ENCODE measurements at places on chromosomes 1 and 21. TPM values are rescaled to one million over a fixed set of nuclear protein-coding genes. Genes with fewer than 3 reads are reported as not detected.

DNA sequence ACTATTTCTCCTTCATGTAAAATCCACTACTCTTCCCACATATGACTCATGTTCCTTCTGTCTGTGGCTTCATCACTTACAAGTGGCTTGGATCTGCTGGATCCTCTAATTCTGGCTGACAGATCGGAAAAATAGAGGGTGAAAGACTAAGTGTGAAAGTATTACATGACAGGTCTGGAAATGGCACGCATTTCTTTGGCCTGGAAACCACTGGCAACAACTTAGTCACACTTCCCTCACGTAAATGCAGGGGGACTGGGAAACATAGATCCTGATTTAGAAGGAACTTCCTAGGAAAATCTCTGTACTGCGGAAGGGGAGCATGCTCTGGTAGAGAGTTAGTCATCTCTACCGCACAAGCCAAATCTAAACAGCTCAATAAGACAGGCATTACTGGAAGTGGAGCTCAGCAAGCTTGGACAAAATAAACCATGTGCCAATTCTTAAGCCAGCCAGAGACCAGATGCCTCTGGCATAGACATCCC, 305.4 kb upstream of the PTBP2 start:
- no peak for DNase-seq
- H3K4me1 ChIP-seq, result no peaks in the 10 kb centered on the region
- no peaks in the 10 kb centered on the region for H3K36me3 ChIP-seq
- no peak overlapping the region for H3K4me3 ChIP-seq

DNA sequence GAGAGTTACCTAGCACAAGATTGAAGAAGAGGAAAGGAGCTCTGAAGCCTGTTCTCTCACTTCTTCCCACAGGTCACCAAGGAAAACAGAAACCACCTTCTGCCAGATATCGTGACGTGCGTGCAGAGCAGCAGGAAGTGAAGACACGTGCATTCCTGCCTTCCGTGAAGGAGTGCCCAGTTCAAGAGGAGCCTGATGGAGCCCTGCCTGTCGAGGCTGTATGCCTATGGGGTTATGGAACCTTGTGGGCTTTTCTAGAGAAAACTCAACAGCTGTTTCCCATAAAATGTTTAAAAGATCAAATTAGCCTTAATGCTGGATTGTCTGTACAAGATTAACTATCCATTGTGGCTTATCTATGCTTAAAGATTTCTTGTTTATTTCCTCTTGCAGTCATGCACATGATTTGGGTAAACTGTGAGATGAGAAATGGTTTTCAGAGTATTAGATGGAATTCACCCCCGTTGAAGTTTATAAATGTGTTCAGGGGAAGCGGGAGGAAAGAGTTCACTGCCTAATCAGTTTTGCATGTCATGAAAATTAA, 27.8 kb downstream of the NTPCR start:
- peaks cover 20% of the 10 kb centered on the region for H3K36me3 ChIP-seq
- peaks cover 4% of the 10 kb centered on the region for H3K4me1 ChIP-seq
- no peak overlapping the region for H3K27ac ChIP-seq
- H3K4me3 ChIP-seq, result no peak overlapping the region

DNA sequence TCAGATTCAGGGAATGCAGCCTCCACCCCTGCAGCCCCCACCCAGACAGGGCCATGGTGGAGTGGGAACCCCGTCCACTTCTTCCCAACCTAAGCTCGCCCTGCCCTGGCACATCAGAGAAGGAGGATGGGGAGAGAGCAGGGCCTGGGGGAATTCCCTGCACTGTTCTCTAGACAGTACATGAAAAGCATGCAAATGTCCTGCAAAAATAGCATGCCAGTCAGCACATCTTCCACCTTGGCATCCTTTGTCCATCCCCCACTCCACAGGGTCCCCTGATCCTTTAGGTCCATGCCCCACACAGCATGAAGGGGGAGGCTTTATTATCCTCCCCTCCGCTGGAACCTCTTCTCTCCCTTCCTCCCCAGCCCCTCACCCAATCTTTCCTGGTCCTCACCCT, 35.0 kb upstream of the RD3 start:
- no peak overlapping the region for H3K27ac ChIP-seq
- H3K4me3 ChIP-seq, result no peak overlapping the region
- peaks cover 20% of the 10 kb centered on the region for H3K4me1 ChIP-seq
- DNase-seq, result no peak
- H3K27me3 ChIP-seq, result no peaks in the 10 kb centered on the region

GRCh38 chr1:98048244-98048643, 127.4 kb upstream of the DPYD start:
- H3K27ac ChIP-seq, result no peak overlapping the region
- no peaks in the 10 kb centered on the region for H3K36me3 ChIP-seq
- H3K4me3 ChIP-seq, result no peak overlapping the region
- DNase-seq, result peak; percentile 50
- H3K4me1 ChIP-seq, result peaks cover 24% of the 10 kb centered on the region
- H3K27me3 ChIP-seq, result peaks cover 53% of the 10 kb centered on the region

The SLAMF9 gene
- not detected for total RNA-seq

The RYR2 gene
- not detected for total RNA-seq

DNA sequence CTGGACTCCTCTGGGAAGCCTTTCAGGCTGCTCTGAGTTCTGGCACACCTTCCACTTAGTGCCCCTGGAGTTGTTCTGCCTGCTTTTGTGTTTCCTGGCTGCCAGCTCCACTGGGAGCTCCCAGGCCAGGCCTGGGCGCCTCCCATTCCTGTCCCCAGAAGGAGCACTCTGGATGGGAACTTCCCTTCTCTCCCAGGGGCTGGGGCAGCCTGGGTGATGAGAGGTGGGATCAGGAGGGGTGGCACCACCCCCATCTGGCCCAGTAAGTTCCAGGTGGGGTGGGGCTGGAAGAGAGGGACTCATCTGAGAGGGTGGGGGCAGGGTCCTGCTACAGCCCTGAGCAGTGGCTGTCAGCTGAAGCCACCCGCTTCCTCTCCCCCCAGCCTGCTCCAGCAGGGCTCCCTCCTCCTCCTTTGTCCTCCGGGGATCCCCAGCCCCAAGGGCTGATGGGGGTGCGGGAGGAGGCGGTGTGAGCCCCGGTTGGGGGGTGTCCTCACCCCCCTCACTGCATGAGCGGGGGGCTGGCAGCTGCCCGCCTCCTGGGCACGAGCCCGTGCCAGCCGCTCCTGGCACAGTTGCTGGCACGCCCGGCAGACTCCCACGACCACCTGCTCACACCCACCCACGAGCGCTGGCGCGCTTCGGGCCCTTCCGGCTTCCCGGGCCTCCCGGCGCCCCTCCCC, 4.7 kb downstream of the FOXO6 start:
- peaks cover 27% of the 10 kb centered on the region for H3K4me1 ChIP-seq
- H3K27ac ChIP-seq, result no peak overlapping the region
- no peaks in the 10 kb centered on the region for H3K36me3 ChIP-seq
- H3K27me3 ChIP-seq, result no peaks in the 10 kb centered on the region
- DNase-seq, result peak; percentile 63
- H3K4me3 ChIP-seq, result peak overlapping the region; percentile 41

The NEK2 gene
- 0.32 TPM for total RNA-seq

DNA sequence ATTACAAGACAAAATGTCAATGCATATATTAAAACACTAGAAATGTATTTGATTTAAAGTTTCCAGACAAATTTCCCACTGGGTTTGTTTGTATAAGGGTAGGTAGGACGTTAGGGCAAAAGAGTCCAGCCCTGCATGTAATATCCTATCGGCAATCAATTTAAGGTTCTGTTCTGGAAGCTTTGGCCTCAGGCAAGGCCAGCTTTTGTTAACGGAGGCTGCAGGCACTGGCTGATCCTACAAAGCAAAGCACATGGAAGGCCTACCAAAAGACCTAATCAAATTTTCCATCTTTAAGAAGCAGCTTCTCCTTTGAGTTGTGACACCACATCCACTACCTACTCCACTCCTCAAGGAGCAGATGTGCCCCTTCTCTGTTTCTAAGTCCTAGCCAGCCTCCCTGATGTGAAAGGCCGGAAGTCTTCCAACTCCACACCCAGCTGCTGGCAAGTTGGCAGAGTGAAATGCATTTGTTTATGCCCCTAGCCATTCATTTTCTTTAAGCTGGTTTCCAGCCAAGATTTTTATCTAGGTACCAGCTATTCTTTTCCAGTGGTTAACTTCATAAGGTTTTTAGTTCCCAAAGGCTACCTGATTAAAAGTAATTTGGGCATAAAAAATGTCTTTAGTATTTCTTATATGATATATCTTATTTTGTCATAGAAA, 452.6 kb downstream of the PTBP2 start:
- no peaks in the 10 kb centered on the region for H3K27me3 ChIP-seq
- no peaks in the 10 kb centered on the region for H3K36me3 ChIP-seq
- H3K4me3 ChIP-seq, result no peak overlapping the region
- H3K27ac ChIP-seq, result no peak overlapping the region

The OSCP1 gene
- total RNA-seq, result 0.94 TPM

- H3K4me3 ChIP-seq, result no peak overlapping the region
- no peaks in the 10 kb centered on the region for H3K36me3 ChIP-seq
- H3K27ac ChIP-seq, result no peak overlapping the region
- DNase-seq, result no peak
- H3K27me3 ChIP-seq, result no peaks in the 10 kb centered on the region
Observed at GRCh38 chr1:245986404-245987218, 520.5 kb downstream of the SMYD3 start.

The KLHDC7A gene
- not detected for total RNA-seq

DNA sequence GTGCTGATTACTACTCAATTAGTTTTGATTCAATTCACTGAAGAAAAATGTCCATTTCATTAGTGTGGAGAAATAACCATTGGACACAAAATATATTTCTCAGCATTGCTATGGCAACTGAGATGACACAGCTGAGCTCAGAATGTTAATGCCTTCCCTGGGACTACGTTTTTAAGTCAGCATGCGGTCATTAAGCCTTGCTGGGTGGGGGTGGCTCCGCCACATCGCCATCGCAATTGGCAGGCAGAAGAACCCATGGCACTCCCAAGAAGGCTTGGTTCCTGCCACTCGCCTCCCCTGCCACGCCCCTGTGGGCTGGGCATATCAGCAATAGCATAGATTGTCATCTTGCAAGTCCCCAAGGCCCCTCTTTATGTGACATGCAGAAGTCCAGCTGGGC, 256.7 kb upstream of the CAMK1G start:
- no peaks in the 10 kb centered on the region for H3K36me3 ChIP-seq
- H3K4me1 ChIP-seq, result no peaks in the 10 kb centered on the region
- DNase-seq, result no peak
- no peak overlapping the region for H3K4me3 ChIP-seq

The SFPQ gene
- total RNA-seq, result 412 TPM

The LRP8 gene
- total RNA-seq, result 9.7 TPM

The SH2D1B gene
- total RNA-seq, result 0.15 TPM

- peak; percentile 35 for DNase-seq
- no peak overlapping the region for H3K4me3 ChIP-seq
- no peaks in the 10 kb centered on the region for H3K27me3 ChIP-seq
Observed at GRCh38 chr1:182629499-182630096, 25.4 kb upstream of the RGS16 start.

The E2F2 gene
- 1.2 TPM for total RNA-seq

GRCh38 chr1:208300084-208300770, 56.0 kb upstream of the PLXNA2 start:
- no peak for DNase-seq
- H3K27me3 ChIP-seq, result peaks cover 2% of the 10 kb centered on the region
- no peaks in the 10 kb centered on the region for H3K36me3 ChIP-seq
- no peaks in the 10 kb centered on the region for H3K4me1 ChIP-seq
- no peak overlapping the region for H3K4me3 ChIP-seq
- H3K27ac ChIP-seq, result no peak overlapping the region

DNA sequence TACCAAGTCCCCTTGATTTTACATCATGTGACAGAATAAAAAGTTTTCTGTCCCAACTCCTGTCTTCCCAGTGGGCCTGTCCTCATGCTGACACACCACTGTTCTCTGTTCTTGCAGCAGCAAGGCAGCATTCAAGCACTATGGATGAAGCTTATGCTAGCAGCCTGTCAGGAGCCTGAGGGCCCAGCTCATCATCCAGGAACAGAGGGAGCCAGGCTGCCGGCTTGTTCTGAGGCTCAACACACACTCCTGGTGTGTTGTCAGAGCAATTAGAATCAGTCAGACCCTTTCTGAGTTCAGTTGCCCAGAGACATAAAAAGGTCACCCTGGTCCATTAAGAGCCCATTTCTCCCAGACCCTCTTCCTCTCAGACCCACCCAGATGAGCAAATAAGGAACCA, 282.9 kb downstream of the SEC16B start:
- H3K27me3 ChIP-seq, result no peaks in the 10 kb centered on the region
- no peaks in the 10 kb centered on the region for H3K36me3 ChIP-seq
- no peak overlapping the region for H3K4me3 ChIP-seq
- no peaks in the 10 kb centered on the region for H3K4me1 ChIP-seq

The RIMS3 gene
- total RNA-seq, result 5.4 TPM

DNA sequence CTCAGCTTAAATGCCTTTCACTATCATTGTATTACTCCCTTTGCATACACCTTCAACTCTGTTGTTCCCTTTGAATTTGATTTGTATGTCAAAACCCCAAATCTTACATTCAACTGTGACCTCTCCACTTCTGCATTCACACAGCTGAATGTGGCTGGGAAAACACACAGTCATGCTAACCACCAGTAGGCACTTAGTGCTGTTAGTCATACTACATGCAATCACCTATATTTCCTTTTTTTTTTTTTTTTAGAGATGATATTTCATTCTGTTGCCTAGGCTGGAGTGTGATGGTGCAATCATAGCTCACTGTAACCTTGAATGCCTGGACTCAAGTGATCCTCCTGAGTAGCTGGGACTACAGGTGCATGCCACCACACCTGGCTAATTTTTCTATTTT, 16.2 kb downstream of the BTBD8 start:
- H3K4me3 ChIP-seq, result no peak overlapping the region
- no peaks in the 10 kb centered on the region for H3K4me1 ChIP-seq
- no peak for DNase-seq
- H3K36me3 ChIP-seq, result no peaks in the 10 kb centered on the region

The SLC9C2 gene
- not detected for total RNA-seq

- no peaks in the 10 kb centered on the region for H3K27me3 ChIP-seq
- no peaks in the 10 kb centered on the region for H3K36me3 ChIP-seq
- H3K4me3 ChIP-seq, result no peak overlapping the region
- DNase-seq, result no peak
- no peaks in the 10 kb centered on the region for H3K4me1 ChIP-seq
Observed at GRCh38 chr21:35563885-35564451, 496.4 kb downstream of the SETD4 start.

- peaks cover 10% of the 10 kb centered on the region for H3K36me3 ChIP-seq
- H3K4me1 ChIP-seq, result no peaks in the 10 kb centered on the region
- no peak for DNase-seq
- H3K4me3 ChIP-seq, result no peak overlapping the region
- no peak overlapping the region for H3K27ac ChIP-seq
Observed at GRCh38 chr1:77876884-77877283, 11.5 kb upstream of the NEXN start.

The ICOSLG gene
- 124 TPM for total RNA-seq

The GSTM5 gene
- not detected for total RNA-seq

- H3K36me3 ChIP-seq, result no peaks in the 10 kb centered on the region
- no peak overlapping the region for H3K27ac ChIP-seq
- H3K27me3 ChIP-seq, result no peaks in the 10 kb centered on the region
- no peak overlapping the region for H3K4me3 ChIP-seq
Observed at GRCh38 chr1:74681001-74681400, 7.4 kb upstream of the ERICH3 start.

The IGSF21 gene
- total RNA-seq, result not detected

DNA sequence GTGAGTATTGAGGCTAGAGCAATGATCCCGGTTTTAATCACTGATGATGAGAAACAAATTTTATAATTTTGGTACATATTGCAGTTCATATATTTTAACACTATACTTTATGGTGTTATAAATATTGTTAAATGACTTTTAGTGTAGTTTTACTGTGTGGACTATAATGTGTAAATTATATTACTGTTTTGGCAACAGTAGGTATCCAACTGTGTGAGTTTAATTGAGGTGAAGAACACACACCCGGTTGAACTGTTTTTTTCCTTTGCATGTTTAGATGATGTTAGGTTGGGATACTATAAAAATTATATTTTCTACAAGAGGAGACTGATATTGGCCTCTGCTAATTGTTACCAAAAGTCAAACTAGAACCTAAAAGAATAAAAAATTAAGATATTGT, 166.5 kb downstream of the SDCCAG8 start:
- no peak for DNase-seq
- H3K27ac ChIP-seq, result no peak overlapping the region
- H3K36me3 ChIP-seq, result peaks cover 8% of the 10 kb centered on the region
- peaks cover 10% of the 10 kb centered on the region for H3K4me1 ChIP-seq
- H3K4me3 ChIP-seq, result no peak overlapping the region
